ENCODE measurements at places on chromosomes 6 and 20.
A peak's percentile ranks its signal among the peaks of the same experiment; 100 is the strongest.

DNA sequence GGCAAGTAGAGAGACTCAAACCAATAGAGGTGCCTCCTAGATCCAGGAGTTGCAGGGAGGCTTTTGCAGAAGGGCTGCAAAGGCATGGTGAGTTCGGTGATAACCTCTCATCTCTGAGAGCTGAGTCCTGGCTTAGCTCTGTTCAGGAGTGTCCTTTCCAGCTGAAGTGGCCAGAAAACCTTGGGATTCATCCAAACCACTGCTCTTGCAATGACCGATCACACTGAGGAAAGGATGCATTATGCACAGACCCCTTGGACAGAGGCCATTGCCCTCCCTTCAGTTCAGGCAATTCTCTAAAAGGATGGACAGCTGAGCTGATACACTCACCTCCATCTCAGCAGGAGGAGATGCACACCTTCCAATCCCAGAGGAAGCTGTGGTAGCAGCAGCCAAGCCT is 158.8 kb upstream of the ENPP5 start:
- no peak for DNase-seq

- no peak for DNase-seq
These were observed 94.1 kb upstream of the QKI start for GRCh38 chr6:163320402-163320801.

- DNase-seq = no peak
These were observed 131.2 kb upstream of the CLDN20 start for GRCh38 chr6:155132617-155133016.

DNA sequence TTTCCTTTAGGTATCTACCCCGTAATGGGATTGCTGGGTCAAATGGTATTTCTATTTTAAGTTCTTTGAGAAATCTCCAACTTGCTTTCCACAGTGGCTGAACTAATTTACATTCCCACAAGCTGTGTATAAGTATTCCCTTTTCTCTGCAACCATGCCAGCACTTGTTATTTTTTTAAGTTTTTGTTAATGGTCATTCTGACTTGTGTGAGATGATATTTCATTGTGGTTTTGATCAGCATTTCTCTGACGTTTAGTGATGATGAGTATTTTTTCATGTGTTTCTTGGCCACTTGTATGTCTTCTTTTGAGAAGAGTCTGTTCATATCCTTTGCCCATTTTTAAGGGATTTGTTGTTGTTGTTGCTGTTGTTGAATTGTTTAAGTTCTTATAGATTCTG is 871.1 kb downstream of the KIF16B start:
- no peak for DNase-seq

GRCh38 chr6:38131527-38131965 is 312.0 kb downstream of the ZFAND3 start:
- no peak for DNase-seq

DNA sequence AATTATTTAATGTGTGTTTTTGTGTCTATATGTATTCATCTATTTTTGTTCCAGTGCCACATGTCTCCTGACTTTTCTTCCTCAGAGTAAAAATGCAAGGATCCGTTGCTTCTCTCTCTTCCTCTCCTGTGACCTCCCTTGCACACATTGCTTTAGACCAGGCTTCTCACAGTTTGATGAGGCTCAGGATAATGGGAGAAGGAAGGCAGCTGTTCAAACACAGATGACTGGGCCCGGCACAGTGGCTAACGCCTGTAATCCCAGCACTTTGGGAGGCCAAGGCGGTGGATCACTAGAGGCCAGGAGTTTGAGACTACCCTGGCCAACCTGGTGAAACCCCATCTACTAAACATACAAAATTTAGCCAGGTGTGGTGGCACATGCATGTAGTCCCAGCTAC is 241.9 kb downstream of the SAMD5 start:
- DNase-seq = no peak

DNA sequence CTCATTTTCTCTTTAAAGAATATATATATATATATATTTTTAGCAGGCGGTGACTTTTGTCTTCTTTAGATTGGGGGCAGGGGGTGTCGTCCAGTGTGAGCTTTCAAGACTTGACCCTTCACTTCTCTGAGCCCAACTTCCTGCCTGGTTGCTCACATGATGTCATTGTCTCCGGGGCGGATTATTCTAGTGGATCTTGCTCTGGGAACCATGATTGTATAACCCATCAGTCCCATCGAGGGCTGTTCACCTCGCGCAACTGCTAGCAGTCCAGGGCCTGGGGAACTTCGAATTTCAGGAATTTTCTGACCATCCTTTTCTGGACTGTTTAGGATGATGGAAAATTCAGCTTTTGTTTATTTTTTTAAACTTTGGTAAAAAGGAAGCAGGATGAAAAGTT is 1.0 kb downstream of the IGF2R start:
- peak; percentile 26 for DNase-seq

- no peak for DNase-seq
These were observed 38.7 kb upstream of the SLC17A4 start for GRCh38 chr6:25715794-25716193.

DNA sequence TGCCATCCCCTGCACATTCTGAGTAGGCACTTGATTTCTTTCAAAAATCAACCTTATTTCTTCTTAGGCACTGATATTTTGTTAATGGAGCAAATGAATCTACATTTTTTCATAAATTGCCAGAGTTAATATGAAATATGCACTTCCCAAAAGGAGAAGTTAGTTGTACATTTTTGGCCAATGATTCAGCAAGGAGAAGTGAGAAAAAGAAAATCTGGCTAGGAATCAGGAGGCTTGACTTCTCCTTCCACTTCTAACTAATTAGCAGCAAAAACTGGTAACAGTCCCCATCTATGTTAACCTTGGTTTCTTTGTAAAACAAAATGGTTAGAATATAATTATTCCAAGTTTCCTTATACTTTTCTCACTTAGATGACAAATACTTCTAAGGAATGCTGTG is 7.0 kb upstream of the DSE start:
- DNase-seq = no peak

DNA sequence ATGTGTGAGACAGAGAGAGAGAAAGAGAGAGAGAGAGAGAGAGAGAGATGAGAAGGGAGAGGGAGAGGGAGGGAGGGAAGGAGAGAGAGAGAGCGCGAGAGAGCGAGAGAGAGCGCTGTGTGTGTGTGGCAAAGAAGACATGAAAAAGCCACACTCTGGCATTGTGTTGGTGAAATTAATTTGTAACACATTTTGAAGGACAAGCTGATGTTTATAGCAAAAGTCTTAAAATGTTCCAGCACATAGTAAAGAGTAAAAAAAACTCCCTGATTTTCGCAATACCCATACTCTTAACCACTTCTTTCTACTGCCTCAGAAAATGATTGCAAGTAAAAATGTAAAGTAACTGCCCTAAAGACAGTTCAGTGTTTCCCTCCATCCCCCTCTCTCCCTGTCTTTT is 56.7 kb downstream of the SLC22A1 start:
- no peak for DNase-seq

GRCh38 chr20:56861590-56861989 is 232.5 kb downstream of the TFAP2C start:
- DNase-seq = no peak

DNA sequence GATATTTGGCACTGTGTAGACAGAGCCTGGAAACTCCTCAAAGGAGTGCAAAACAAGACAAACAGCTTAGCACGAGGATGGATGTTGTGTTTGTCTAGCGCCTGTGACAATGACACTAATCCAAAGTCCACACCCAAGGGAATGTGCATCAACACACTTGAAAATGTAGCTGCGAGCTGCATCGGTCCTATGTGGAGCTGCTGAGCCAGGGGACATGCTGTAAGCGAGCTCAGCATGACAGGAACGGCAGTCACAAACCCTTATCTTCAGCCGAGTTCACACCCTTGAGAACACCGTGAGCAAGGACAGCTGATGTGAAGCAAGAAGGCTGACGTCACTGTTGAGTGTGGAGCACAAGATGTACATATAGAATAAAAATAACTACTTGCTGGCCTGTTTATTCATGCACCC is 684.3 kb downstream of the QKI start:
- DNase-seq = no peak

DNA sequence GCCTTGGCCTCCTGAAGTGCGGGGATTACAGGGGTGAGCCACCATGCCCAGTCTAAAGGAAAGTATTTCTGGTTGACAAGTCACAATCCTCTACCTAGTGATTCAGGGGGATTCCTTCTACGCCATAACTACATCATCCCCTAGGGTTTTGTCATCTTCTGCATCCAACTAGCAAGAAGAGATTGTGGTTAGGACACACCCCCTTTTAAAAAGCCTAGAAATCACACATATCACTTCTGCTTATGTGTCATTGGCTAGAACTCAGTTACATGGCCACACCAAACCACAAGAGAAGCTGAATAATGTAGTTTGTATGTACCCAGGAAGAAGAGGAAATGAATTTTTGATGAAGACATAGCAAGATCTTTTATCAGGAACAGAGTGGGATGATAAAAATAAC is 14.7 kb upstream of the CHD6 start:
- no peak for DNase-seq

GRCh38 chr6:21679761-21680265 is 86.3 kb downstream of the SOX4 start:
- DNase-seq = no peak

DNA sequence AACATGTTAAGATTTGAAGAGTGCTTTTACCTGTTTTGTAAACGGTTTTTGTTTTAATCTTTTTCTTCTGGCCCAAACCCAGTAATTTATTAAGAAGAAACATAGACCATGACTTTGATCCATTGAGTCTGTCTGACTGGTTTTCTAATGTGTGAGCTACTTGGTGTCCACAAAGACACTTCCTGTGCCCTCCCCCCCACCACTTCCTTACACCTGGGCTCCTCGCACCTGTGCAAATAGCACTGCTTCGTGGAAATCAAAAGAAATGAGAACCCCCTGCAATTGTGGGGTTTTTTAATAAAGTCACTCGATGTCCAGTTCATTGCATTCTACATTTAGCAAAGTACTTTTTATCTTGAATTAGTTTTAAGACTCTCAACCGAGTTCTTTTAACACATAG is 65.5 kb downstream of the SMOC2 start:
- no peak for DNase-seq

- DNase-seq = no peak
These were observed 46.1 kb downstream of the FKBP5 start for GRCh38 chr6:35642471-35643161.

DNA sequence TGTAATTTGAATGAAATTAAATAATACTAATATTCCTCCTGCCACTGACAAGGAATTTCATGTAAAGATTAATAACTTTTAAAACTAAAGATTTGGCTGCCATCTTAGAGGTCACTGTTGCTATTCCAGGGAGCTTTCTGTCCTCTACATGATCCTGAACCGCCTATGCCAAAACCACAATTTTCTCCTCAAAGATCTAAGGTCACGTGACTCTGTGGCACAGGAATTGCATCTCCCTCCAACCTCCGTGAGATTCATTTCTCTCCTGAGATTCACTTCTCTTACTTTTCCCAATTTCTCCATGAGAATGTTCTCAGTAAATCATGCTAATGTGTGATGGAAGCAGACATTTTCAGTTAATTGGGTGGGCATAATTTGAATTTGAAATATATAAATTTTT is 379.6 kb upstream of the TSHZ2 start:
- DNase-seq = no peak

DNA sequence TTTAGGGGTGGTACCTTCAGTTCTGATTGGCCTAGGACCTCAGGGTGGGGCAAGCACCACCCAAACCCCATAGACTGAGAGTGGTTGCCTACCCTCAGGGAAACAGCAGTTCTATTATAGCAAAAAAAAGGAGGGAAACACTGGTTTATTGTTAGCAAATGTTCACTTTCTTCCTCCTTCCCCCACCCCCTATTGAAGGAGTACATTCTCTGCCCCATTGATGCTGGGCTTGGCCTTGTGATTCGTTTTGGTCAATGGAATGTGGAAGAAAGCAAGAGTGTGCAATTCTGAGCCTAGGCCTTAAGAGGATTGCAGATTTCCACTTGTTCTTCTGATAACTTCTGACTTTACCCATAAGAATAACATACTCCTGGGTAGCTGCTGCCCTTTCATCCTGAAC is 255.8 kb downstream of the NFATC2 start:
- no peak for DNase-seq

DNA sequence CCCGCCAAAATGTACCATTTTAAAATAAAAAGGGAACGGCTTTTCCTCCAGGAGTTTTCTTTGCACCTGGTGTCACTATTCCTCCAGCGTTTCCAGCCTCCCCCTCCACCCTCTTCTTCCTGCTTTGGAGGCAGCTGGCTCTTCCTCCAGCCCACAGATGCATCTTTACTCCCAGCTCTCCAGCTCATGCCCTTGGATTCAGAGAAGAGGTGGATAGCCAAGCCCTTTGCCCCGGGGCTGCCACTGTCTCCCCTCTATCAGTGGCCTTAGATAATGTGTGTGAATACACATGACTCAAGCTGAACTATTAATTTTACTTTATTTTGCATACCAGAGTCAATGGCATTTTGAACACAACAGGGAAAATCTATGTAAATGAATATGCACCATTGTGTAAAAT is 15.3 kb upstream of the CDH4 start:
- DNase-seq = no peak

DNA sequence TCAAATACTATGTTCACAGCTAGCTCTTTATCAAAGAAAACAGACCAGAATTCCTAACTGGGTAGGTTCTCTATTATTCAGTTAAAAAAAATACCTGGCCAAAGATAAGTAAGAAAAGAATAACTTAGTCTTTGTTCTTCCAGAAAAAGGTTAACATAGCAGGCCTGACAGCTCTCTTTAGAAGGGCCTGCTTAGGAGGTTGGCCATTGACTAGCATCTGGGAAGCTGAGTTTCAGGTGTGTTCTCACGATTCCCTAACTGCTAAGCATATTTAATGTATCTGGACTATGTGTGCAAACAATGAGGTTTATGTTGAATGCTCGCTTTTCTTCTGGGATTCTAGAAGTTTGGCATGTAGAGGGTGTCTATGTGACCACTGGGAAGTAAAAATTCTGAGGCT is 618.9 kb downstream of the HACE1 start:
- no peak for DNase-seq

DNA sequence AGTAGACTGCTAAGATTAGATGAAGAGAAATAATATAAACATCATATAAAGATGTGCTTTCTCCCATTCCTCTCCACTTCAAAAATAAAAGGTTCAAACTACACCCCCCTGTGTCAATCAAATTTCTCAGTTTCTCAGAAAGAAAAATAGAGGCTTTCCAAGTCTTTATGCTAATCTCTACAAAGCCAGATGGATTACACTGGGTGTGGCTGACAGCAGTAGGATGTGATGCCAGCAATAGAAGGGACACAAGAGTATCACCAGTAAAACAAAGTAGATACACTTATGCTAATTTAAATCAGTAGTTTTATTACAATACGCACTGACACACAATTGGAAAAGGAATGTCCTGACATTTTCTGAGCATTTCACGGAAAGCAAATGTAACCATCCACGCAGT is 353.4 kb downstream of the RNGTT start:
- no peak for DNase-seq

- no peak for DNase-seq
These were observed 73.9 kb downstream of the WDR27 start for GRCh38 chr6:169627736-169628607.

GRCh38 chr6:165484178-165484889 is 174.9 kb upstream of the C6orf118 start:
- DNase-seq = no peak
